ENCODE measurements at places on chromosomes 2 and 18.

DNA sequence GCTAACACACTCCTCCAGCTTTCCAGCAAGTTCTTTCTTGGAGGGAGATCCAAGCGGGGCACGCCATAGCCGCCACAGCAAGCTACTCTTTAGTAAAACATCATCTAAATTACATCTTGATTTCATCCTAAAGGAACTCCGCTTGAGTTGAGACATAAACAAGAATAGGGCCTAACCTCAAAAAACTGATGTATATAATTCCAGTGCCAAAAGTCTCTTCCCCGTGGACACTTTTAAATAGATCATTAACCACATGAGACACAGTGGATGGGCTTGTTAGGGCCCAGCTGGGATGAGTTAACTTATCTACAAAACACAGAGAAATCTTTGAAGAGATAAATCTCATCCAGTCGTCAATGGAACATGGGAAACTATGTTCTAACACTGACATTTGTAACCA, 20.8 kb upstream of the MLPH start:
- no peak for DNase-seq

DNA sequence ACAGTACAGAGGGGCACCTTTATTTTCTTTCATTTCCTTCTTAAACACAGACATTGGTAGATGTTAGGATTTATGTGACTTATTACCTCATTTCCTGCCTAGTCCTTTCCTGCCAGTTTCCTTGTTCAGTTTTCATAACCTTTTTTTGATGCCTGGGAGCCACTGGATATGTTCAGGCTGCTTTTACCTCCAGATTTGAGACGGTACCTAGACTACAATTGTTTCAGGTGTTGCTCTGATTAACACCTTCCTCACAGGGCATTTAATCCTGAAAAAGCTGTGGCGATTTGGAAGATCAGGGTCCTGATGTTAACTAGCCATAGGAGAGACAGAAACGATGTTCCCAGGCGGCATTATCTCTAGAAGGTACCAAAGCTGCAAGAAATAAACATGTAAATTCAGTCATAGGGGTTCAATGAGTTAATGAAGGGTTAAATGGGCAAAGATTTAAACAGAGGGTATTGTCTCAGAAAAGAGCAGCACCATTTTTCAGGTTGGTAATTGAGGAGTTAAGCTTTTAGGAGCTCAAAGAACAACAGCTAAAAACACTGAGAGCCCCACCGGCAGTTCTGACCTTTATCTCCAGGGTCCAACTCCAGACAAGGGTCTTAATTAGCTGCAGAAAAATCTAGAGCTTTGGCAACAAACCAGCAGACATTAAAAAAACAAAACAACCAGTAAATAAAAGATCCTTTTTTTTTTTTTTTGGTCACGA, 93.3 kb downstream of the HRH4 start:
- DNase-seq: no peak

GRCh38 chr2:30706534-30707303, 100.5 kb downstream of the CAPN13 start:
- peak; percentile 63 for DNase-seq

DNA sequence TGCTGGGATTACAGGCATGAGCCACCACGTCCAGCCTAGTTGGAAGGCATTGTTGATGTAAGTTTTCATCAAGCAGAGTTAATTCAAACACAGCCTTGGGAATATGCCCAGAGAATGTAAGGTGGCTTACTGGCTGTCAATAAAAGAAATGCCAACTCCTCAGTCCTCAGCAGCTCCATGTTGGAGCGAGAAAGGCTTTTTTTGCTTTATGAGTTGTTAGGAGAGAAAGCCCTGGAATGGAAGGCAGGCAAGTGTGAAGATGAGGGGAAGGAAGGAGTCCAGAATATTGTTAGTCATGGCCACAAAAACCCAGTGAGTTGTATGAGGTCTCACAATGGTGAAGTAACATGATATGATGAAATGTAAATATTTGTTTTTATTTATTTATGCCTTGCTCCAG, 57.1 kb downstream of the MAP4K4 start:
- no peak for DNase-seq

GRCh38 chr2:54669677-54670484, 53.6 kb upstream of the EML6 start:
- DNase-seq: no peak

Measured in stimulated activated CD4-positive, alpha-beta T cell treated with anti-CD3 and anti-CD28 coated beads, Interleukin-12 subunit alpha, Interleukin-12 subunit beta, amount 100 ng/mL, for 24 hours (primary cell).